ENCODE measurements at places on chromosomes 2 and 18. TPM values are rescaled to one million over a fixed set of nuclear protein-coding genes. Genes with fewer than 3 reads are reported as not detected.

The LONRF2 gene
- total RNA-seq: 0.32 TPM

The ZBTB7C gene
- total RNA-seq: not detected

The MC2R gene
- not detected for total RNA-seq

The GLI2 gene
- 14.9 TPM for total RNA-seq

The PLEKHH2 gene
- total RNA-seq: 0.55 TPM

The BOLL gene
- not detected for total RNA-seq
